ENCODE measurements at places on chromosomes 13 and 19.
A peak's percentile ranks its signal among the peaks of the same experiment; 100 is the strongest.

DNA sequence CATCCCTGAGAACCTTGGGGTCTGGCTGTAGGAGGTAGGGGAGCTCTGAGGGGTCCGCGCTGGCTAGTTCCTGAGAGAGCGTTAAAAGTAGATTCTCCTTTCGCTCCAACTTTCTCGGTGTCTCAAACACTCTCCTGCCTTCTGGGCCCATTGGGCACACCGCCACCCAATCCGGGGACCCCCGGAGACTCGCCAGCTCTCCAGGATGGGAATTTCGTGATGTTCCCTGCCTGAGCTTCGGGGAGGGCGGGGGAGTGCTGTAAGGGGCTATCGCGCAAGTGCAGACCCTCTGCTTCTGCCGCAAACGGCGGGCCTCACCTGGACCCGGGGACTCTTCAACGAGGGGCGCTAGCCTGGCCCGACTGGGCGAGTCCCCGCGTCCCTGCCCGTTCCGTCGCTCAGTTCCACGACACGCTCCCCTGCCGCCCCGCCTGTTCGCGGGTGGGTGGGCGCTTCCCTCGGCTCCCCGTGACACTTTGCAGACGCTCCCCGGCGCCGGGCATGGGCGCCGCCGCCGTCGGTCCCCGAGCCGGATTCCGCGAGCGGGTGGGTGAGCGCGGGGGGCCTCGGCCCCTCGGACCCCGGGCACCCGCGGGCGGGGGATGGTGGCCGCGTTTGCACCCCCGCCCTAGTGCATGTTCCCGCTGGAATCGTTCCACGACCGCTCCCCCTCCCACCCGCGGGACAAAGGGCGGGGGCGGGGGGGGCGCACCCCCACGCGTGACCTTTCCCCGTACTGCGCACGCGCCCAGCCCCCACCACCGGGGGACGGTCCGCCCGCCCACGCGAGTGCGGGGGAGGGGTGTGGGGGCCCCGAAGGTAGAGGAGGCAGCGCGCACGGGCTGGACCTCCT, at the start of gene CCDC106:
TSS of gene CCDC106 (plus strand) at position 481 of the 853 bp plus-strand sequence. CDS start 835 bp downstream, outside the sequence.
- DNase-seq, result peak; percentile 86

GRCh38 chr13:72163678-72164077, 296.7 kb upstream of the DACH1 start:
- peak; percentile 11 for DNase-seq

GRCh38 chr13:79246578-79246949, 159.5 kb downstream of the RBM26 start:
- no peak for DNase-seq

DNA sequence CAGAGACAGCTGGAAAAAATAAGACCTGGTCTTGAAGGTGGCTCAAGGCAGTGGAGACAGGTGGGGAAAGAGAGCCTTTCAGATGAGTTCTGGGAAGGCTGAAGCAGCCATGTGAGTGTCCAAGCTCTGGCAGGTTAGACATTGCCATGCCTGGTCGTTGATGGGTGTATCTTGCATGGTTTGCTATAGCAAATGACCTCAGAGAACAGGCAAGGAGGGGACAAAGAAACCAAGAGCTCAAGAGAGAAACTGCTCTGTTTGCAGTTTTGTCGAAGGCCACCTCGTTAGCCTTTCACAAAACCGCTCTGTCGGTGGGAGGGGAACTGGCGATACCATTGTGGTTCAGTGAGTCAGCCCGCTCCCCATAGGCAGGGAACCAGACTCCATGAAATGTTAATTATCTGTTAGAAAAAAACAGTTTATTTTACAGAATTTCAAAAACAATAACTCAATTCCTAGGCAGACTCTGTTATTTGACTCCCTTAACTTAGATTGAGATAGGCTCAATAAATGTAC, 82.8 kb upstream of the ARGLU1 start:
- DNase-seq, result no peak

GRCh38 chr13:88979465-88980175, 1308.4 kb downstream of the SLITRK5 start:
- DNase-seq, result no peak

- no peak for DNase-seq
Observed at GRCh38 chr13:77715233-77715891, 17.9 kb downstream of the SLAIN1 start.

Measured in adipocyte (in vitro differentiated cells).